ENCODE measurements at places on chromosomes 11 and 22. TPM values are rescaled to one million over a fixed set of nuclear protein-coding genes. Genes with fewer than 3 reads are reported as not detected.
A peak's percentile ranks its signal among the peaks of the same experiment; 100 is the strongest.

GRCh38 chr11:5727691-5728090 lies 8.6 kb upstream of the OR56B1 start:
- no peak for DNase-seq

DNA sequence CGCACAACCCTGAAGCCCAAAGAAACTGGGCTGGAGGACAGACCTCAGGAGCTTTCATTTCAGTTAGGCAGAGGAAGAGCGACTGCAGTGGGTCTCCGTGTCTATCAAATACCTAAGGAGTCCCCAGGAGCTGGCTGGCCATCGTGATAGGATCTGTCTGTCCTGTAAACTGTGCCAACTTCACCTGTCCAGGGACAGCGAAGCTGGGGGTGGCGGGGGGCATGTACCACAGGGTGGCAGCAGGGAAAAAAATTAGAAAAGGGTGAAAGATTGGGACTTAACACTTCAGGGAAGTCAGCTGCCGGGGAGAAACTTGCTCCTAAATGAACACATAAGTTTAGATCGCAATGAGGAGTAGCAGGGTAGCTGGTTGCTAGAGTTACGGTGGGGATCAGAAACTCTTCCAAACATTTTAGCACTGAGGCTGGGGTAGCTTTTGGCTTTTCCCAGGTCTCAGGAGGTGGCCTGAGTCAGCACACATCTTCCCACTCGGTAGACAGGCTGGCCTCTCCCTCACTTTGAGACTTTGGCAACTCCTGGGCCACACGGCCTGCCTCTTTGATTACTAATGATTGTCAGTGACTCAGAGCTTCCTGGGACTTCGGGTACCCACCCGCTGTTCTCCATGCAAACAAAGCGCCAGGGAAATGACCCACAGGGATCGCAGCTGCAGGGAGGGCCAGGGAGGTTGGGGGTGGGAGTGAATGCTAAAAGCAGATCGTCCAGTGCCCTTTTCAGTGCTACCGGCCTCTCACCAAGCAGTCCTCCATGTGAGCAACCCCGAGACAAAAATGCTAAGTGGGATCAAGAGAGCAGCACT lies 2.9 kb upstream of the MTFP1 start:
- DNase-seq: peak; percentile 92

PANX2 gene
- total RNA-seq: 11.2 TPM

DNA sequence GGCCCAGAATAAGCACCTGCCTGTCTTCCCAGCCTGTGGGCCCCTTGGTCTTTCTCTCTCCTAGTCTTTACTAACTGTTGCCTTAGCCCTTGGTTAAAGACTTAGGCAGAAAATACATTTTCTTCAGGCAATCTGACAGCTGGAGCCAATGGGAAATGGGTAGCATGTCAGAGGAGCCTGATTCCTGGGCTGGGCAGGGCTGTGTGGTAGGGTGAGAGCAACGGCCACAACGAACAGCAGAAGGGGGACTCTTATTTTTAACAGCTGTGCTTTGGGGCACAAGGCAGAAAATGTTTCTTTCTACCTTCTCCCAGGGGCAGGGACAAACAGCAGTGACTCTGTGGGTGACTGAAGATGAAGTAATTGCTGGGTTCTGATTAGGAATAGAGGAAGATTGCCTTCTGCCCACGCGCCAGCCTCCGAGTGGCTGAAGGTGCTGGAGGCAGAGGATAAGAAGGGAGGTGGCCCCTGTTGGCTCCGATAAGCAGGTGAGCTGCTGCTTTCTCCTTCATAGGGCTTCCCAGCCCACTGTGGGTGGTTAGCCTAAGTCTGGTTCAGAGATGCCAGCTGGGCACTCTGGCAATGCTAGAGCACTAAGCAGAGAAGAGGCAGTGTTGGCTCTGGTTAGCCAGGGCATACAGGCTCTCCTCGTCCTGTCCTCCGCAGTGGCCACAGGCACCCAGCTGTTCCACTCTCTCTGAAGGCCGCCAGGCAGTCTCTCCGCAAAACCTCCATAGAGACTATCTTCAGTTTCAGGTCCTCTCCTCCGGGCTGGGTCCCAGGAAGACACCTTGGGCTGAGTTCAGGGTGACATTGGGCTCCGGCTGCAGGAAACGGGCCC lies 1.5 kb downstream of the YPEL4 start:
- peak; percentile 65 for DNase-seq

DNA sequence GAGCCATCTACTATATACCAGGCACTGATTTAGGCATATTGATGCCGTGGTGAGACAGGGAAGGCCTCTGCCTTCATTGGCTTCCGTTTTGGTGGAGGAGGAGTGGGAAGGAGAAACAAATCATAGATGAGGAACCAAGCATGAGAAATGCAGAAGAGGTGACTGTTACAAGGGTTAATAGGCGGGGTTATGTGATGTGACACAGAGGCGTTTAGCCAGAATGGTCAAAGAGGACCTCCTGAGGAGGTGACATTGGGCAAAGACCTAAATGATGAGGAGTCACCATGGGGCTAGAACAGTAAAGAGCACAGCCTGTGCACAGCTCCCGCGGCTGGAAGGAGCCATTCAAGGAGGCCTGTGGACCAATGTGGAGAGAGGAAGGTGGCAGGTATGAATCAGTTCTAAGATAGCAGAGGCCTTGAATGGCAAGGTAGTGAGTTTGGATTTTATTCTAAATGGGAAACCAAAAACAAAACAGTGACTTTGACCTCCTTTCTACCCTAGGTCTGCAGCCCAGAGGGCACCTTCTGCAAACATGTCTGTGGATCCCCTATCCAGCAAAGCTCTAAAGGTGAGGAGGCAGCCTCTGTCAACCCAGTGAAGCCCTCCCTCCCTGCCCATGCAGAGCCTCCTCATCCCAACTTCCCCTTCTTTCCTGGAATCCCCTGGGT lies 11.7 kb downstream of the MAFF start:
- no peak for DNase-seq

DNA sequence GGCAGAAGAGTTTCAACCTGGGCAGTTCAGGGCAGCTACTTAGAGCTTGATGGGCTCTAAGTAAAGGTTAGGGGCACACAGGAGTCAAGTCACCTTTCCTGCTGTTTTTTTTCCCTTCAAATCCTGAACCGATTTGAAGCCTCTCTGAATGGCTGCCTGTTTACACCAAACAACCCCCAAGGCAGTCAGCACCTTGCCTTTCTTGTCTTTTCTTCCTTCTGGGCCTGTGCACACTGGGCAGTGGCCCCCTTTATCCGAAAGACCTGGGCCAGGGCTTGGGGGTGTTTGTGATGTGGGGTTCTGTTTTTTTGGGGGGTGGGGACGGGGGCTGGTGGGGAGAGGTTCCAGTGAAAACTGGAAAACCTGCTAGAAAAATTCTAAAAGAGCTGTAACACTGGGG lies 4.3 kb downstream of the RSPH14 start:
- no peak for DNase-seq

ZNF215 gene
- total RNA-seq: 12.9 TPM

TIMP3 gene
- total RNA-seq: 6.3 TPM

- no peak for DNase-seq
Measured at GRCh38 chr22:37325039-37325395, 42.7 kb downstream of the CYTH4 start.
